ENCODE measurements at places on chromosomes 1 and 21.

- DNase-seq: no peak
These were observed 1.8 kb downstream of the ROR1 start for GRCh38 chr1:63775418-63776127.

GRCh38 chr1:158177700-158178450 lies 2.8 kb upstream of the CD1D start:
- DNase-seq: peak; percentile 87

DNA sequence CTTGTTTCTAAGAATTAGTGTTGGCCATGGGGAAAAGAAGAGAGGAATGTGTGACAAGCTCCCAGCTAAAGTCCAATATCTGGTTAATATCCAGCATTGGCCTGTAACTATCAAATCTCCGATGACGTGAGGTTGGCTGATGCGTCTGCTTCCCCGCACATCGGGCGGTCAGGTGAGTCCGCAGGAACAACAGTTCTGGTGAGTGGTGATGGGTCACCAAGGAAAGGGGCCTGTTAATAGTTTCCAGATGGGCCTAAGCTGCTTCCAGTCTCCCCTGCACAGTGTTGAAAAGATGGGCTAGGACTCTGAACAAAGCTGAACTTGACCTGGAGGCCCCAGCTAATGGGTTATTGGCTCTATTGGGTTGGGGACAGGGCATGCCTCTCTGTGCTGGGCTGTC lies 193.1 kb upstream of the EDN2 start:
- no peak for DNase-seq

GRCh38 chr1:113957984-113958383 lies 21.3 kb upstream of the OLFML3 start:
- DNase-seq: no peak

- DNase-seq: no peak
These were observed 347.6 kb downstream of the PTPRC start for GRCh38 chr1:198986442-198986841.

GRCh38 chr1:85189120-85189519 lies 11.7 kb downstream of the SYDE2 start:
- no peak for DNase-seq

DNA sequence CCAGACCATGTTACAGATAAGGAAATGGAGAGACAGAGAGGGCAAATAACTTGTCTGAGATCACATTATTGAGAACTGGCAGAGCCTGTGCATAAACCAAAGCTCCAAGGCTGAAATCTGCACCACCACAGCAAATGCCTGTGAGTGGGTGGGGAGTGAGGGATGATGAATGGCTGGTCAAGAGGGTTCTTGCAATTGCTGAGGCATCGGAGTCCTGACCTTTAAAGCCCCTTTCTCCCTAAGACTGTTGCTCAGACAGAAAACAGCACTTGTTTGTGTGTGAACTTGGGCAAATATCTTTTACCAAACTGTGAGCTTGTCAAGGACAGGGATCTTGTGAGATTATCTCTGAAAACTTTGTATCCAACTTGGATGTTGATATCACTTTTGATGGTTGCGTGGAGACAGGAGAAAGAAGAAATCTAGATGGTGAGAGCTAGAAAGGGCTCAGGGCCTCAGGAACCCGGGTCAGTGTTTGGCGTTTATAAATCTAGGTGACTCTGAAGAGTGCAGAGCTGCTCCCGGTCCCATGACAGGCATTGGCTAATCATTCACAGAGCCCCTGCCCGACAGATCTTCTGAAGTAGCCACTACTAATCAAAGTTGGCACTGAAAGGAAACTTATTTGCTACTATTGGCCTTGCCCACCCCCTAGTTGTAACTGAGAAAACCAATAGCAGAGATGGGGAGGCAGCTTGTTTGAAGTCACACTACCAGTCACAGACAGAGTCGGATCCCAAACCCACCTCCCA lies 122.3 kb downstream of the FOXD2 start:
- no peak for DNase-seq

GRCh38 chr1:10829067-10829818 lies 32.8 kb upstream of the CASZ1 start:
- no peak for DNase-seq

DNA sequence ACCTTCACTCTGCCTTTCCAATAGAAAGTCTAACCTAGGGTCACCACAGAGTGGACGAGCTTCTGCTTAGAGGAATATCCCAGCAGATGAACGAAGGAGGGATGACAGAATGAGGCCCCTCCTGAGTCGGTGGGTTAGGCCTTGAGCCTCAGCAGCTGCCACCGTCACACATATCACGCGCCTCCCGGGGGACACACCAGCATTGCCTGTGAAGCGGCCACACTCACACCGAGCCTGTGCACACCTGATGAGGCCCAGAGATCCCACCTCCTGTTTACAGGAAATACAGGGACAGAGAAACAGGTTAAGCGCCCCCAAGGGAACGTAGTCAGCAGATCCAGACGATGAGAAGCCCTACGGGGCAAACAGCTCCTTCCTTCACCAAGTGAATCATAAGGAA lies 25.1 kb upstream of the LRRC47 start:
- no peak for DNase-seq

DNA sequence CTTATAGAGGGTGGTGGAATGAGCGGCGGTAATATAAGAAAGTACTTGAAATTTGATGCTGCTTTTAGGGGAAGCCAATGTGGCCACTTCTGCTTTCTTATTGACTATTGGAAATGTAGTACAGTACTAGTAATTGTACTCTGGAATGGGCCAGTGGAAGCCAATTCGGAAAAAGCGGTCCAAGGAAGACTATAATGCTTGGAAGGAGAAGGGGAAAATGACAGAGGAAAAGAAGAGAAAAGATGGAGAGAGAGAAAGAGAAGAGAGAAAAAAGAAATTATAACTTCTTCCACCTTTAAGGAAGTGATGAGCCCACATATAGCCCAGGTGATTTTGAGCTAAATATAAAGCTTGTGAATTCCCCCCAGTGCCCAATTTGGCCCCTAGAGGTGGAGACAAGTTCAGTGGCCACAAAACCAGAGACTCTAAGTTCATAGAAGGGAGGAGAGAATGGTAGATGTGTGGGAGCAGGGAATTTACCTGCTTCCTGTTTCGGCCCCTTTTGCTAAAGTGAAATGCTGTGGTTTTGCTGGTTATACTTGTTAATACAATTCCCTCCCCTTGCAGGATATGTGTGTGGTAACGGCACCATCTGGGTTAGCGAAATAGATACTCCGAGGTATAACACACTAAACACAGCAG lies 35.7 kb upstream of the DUSP10 start:
- no peak for DNase-seq

DNA sequence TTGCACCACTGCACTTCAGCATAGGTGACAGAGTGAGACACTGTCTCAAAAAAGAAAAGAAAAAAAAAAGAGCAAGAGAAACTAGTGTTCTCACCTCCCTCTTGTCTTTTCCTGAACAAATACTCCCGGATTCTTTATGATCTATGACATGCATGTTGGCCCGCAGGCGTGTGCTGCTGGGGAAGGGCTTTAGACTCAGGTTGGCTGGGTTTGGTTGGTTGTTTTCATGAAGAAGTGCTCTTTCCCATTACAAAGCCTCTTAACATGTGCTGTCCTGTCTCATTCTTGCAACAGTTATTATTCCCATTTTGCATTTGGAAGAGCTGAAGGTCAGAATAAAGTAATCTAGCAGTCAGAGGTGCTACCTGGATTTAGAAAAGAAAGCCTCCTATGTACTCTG lies 79.5 kb downstream of the TRABD2B start:
- DNase-seq: no peak

GRCh38 chr21:30336596-30336995 lies 898 bp downstream of the KRTAP27-1 start:
- no peak for DNase-seq

GRCh38 chr1:8718850-8719361 lies 98.5 kb downstream of the RERE start:
- no peak for DNase-seq

- DNase-seq: no peak
These were observed 16.7 kb upstream of the TTLL10 start for GRCh38 chr1:1157033-1157365.

GRCh38 chr1:23393706-23394105 lies 24.1 kb upstream of the ZNF436 start:
- DNase-seq: no peak

- no peak for DNase-seq
These were observed 134.6 kb upstream of the BARHL2 start for GRCh38 chr1:90851711-90852050.

DNA sequence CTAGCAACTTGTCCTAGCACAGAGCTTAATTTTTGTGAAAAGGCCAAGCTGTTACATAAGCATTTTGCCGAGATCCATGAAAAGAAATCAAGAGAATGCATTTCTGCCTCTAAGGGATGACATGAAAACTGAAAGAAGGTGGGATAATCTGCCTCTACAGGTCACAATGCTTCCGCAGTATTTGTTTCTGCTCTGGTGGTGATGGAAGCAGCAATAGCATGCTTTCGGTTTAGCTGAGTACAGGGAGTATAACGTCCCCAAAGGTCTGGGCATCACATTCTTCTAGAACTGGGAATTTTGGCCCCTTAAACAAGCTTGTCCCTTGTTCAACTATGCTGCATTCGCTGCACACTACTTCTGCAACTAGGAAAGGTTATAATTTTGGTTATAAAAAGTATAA lies 14.4 kb upstream of the MAGI3 start:
- DNase-seq: no peak

DNA sequence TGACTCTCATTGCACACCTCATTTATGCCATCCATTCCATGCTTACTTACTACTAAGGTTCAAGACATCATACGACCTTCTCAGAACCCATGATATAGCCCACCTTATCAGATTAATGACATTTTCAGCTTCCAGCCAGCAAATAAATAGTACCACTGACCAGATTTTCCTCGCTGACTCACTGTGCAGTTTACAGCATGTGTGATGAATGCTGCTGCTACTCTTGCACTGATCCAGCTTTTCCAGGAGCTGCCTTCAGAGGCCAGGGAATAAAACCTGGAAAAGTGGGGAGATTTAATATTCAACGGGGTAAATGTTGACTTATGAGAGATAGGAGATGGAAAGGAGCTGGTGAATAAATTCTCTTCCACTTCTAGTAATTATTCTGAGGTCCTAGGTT lies 247.1 kb downstream of the COL11A1 start:
- no peak for DNase-seq

- DNase-seq: no peak
These were observed 41.7 kb downstream of the ALPL start for GRCh38 chr1:21550866-21551475.

GRCh38 chr1:88509379-88509778 lies 174.7 kb upstream of the PKN2 start:
- DNase-seq: no peak

GRCh38 chr1:7196036-7196911 lies 411.0 kb downstream of the CAMTA1 start:
- DNase-seq: no peak

DNA sequence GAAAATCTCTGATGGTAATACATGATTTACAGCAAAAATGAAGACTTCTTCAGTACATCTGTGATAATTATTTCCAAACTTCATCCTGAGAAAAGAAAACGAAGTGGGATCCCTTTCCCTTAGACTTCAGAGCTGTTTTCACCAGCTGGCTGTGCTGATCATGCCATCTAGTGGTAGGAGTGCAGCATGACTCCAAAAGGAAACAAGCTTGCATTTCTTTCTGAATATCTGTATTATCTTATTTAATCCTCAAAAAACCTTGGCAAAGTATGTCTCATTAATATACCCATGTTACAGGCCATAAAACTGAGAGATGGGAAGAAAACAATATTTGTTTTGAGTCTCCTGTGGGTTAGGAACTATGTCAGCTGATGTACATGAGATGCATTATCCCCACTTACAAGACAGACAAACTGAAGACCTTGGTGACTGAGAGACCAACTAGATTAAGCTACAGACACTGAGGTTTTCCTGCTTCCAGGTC lies 9.8 kb upstream of the GJA8 start:
- peak; percentile 69 for DNase-seq

DNA sequence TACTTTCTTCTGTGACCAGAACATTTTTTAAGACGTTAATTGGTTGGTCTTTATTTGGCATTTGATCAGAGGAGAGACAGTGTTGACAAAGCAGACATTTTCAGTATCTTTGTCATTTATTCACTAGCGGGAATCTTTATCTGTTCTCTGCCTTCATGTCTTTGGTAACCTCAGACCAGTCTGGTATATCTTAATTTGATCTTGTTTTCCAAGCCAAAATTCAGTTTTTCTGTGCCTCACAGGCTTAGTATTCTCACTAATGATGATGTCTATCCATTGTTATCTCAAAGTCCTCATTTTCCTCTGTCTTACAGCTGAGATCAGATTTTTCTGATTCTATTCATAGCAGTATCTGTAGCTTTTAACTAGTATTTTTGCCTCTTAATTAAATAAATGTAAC lies 158.7 kb downstream of the GPR52 start:
- no peak for DNase-seq
